Globus pallidus (tissue), 1 donor: ENCODE measurements at places on chromosomes 1 and 21.
A peak's percentile ranks its signal among the peaks of the same experiment; 100 is the strongest.

GRCh38 chr1:234601301-234602017 is 8.5 kb downstream of the IRF2BP2 start:
- peak; percentile 46 for DNase-seq

DNA sequence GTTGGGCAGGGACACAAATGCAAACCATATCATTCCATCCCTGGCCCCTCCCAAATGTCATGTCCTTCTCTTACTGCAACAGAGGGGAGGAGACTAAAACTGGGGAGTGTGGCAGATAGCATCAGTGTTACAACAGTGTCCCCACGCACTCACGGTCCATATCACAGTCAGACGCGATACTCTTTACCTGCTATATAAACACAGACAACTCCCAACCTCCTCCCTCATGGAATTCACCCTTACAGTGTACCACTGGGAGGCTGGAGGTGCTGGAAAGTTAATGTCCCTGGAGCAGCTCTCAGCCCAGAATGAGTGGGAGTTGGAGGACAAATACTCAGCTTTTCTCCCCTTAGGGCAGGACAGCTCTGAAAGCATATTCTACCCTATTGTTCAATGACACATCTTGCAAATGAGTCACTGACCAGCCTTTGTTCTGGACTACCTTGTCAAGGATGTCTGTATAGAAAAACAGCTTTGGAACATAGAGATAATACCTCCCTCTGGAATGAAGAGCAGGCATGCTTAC is 445.9 kb downstream of the SETD4 start:
- DNase-seq = no peak

DNA sequence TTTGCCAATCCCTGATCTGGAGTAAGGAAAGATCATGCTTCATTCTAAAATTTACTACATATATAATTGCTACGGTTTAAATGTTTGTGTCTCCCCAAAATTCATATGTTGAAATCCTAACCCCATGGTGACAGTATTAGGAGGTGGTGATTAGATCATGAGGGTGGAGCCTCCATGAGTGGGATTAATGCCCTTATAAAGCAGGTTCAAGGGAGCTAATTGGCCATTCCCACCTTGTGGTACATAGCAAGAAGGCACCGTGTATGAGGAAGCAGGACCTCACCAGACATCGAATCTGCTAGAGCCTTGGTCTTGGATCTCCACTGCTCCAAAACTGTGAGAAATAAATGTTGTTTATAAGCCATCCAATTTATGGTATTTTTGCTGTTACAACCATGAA is 55.5 kb downstream of the GADD45A start:
- no peak for DNase-seq

- DNase-seq = no peak
Measured at GRCh38 chr21:24759348-24760075, 847.8 kb downstream of the MRPL39 start.

GRCh38 chr1:201706109-201706508 is 122.8 kb upstream of the IPO9 start:
- no peak for DNase-seq

DNA sequence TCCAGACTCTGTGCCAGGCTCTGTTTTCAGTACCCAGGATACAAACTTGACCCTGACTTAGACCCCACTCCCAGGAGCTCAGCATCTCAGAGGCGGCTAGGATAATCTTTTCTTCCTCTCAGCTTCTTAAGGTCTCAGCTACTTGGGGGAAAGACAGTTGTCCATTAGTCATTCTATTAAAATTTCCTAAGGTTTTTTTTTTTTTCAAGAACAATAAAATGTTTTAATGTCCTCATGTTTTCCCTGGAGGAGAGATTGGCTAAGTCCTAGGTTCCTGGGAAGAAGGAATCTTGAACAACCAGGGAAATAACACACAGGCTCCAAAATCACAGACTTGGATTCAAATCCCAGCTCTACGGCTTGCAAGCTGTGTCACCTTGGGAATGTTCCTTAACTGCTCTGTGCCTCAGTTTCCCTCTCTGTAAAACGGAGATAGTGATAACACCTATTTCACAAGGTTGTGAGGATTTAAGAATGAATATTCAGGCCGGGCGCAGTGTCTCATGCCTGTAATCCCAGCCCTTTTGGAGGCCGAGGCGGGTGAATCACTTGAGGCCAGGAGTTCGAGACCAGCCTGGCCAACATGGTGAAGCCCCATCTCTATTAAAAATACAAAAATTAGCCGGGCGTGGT is 33.0 kb downstream of the CDK18 start:
- no peak for DNase-seq
